ENCODE measurements at places on chromosomes 5 and 9.

- DNase-seq, result no peak
These were observed 60.6 kb downstream of the TMEM174 start for GRCh38 chr5:73233461-73234203.

GRCh38 chr9:114718801-114719221 is 36.8 kb upstream of the TEX48 start:
- peak; percentile 62 for DNase-seq

GRCh38 chr5:8156706-8157105 is 287.8 kb downstream of the MTRR start:
- no peak for DNase-seq

DNA sequence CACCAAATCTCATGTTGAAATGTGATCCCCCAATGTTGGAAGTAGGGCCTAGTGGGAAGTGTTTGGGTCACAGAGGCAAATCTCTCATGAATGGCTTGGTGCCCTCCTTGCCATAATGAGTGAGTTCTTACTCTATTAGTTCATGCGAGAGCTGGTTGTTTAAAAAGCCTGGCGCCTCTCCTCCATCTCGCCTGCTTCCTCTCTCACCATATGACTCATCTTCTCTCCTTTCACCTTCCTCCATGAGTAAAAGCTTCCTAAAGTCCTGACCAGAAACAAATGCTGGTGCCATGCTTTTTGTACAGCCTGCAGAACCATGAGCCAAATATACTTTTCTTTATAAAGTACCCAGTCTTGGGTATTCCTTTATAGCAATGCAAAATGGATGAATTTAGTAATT is 20.9 kb upstream of the ARHGAP26 start:
- no peak for DNase-seq

GRCh38 chr5:53827211-53827651 is 266.8 kb downstream of the NDUFS4 start:
- DNase-seq, result no peak

DNA sequence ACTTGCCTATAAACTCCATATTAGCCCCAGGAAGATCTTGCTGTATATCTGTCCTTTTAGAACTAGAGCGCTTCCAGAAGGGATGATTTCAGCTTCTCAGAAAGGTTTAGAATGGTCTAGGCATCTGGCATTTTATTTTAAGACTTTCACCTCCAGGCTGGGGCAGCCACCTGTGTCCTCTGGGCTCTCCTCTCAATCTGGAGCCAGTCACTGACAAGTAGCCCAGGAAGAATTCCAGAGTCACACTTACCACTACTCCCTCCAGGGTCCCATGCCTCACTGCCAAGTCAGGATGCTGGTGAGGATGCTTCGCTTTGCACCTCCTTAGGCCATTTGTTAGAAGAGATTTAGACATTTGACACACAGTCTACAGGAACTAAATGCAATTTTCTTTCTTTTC is 20.8 kb downstream of the B4GALT1 start:
- no peak for DNase-seq

- DNase-seq, result no peak
These were observed 49.2 kb upstream of the TNC start for GRCh38 chr9:115167175-115167574.

GRCh38 chr5:172941067-172941516 is 18.1 kb upstream of the RPL26L1 start:
- no peak for DNase-seq

DNA sequence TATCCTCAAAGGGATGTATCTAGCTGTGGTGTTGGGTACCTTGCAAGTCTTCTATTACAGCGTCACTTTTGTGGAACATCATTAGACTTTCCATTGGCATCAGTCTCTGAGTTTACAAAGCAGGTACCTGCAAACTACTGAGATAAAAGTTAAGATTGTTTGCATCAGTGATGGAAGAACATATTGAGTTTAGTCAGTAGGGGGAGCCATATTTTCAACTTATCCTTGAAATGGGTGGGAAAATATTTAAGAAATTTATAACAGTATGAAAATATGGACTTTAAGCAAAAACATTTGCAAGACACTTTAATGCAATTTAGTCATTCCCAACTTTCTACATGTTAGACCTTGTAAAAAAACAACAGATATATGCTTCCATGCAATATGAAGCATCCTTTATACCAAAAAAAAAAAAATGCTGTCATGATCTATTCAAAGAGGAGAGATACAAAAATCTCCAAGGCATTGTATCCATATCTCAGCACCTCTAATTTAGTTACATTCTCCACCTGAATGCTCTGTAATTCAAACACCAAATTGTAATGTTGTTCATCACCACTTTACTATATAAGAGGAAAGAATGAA is 98.6 kb upstream of the ADAMTS19 start:
- DNase-seq, result no peak

GRCh38 chr9:13556656-13557055 is 277.2 kb upstream of the MPDZ start:
- DNase-seq, result no peak

DNA sequence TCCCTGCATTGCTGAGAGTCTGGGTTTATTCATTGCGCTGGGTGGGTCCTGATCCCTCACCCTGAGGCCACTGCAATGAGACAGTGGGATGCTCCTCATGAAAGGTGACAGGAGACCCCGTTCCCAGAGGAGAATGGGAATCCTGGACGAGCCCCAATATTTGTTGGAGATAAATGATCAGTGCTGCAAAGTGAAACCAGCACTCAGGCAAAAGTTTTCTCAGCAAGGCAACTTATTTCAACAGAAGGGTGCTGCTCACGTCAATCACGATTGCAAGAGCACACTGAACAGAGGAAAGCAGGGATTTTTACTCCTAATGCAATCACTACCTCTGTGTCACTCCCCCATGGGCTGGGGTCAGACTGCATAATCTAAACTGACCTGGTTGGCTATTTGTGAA is 110.2 kb upstream of the MAMDC2 start:
- no peak for DNase-seq

DNA sequence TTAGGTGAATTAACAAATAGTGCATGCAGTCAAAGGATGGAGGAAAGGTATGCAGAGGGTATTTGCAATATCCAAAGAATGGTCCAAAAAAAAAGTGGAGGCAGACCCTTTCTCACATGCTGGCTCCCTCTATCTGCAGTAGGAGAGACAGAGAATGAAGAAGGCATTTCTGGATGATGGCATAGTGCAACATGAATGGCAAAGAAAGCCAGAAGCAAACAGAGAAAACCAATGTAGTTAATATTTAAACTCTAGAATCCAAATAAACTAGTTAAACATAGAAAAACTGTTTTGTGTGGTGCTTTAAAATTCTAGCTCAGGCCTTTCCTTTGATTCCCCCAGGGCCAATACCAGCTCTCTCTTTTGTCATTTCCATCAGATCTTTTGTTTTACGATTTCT is 403.1 kb upstream of the WWC1 start:
- no peak for DNase-seq

- no peak for DNase-seq
These were observed 193.9 kb downstream of the SEC61B start for GRCh38 chr9:99416007-99416406.

Data from stimulated activated CD8-positive, alpha-beta memory T cell treated with anti-CD3 and anti-CD28 coated beads, Interleukin-4, amount 100 ng/mL, for 1 hour (primary cell).